ENCODE measurements at places on chromosomes 6 and 20.

GRCh38 chr6:110067837-110068591, 89.9 kb downstream of the GPR6 start:
- DNase-seq = no peak

DNA sequence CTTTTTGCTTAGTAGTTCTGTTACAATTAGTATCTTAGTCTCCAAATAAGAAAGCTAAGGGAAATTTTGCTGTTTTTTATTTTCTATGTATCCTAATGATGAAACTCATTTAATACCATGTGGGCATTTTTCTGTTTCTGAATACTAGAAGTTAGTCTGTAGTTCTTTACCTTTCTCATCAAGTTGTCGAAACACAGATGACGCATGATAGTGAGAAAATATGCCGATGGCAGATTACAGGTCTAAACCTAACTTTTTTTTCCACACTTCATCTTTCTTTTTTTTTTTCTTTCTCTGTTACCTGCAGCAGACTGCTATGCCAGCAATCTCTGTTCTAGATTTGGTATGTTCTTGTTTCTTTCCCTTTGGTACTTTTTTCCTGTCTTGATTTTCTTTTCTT, 43.3 kb upstream of the KIF25 start:
- no peak for DNase-seq

DNA sequence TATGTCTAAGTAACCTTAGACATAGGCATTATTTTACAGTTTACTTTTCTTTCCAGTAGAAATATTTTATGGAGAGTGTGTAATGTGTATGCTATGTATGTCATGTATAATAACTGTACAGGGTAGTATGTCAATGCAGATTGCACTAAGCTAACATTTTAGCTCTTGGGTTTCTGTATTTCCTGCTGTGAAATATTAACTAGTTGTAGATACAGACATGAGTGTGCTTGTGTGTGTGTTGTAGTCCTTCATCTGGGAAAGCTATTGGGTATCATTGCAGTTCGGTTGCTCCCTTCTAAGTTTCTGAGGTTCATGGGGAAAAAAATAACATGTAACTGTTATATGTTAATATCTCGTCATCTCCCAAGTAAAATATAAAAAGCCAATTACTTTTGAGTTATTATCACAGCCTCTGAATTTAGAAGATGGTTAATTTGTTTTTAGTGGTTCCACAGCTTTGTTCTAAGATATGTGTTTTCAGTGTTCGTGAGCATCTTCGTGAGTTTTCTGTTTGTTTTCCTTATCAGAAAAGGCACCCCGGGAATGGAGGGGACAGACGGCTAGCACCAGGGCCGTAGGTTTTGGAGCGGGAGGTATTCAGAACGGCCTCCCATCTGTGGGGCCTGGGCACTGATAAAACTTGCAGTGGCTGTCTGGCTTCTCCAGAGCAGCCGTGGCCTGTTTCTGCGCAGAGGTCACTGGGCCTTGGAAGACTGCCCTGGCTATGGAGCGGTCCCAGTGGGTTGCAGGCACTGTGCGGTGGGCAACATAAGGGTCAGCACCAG, 215.0 kb downstream of the ARID1B start:
- no peak for DNase-seq

GRCh38 chr6:117494283-117494682, 11.8 kb downstream of the DCBLD1 start:
- no peak for DNase-seq

- DNase-seq = peak; percentile 36
Measured at GRCh38 chr6:45710304-45710821, 305.3 kb downstream of the CLIC5 start.

DNA sequence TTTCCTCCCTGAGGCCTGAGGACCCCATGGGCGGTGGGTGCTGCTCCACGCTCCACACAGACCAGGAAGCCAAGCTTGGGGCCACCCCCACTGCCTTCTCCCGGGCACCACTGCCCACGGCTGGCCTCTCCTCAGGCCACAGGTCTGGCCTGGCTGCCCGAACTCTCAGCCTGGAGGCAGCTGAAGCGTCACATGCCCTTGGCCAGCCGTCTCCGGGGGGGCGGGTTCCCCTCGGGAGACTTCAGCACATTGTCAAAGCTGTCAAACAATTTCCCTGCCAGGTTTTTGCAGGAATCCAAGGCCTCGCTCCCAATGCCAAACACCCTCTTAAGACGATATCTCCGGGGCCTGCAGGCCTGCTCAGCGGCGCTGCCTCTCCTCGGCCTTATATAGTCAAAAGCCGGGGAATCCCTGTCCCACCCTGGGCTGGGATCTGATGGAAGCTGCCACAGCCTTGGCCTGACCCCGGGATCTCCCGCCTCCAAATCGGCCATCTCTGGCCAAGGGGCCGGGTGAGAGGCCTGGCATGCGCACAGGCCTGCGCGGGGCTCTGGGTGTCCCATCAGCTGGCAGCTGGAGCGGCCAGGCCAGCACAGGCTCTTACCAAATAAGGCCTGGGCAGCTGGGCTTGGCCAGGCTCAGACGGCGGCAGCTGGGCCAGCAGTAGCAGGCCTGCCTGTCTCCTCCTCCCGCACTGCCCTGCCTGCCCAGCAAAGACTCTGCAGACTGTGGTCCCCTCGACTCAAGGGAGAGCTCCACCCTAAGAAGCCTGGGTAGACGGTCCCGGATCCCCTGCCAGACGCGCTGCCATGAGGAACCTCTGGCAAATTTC, 49.7 kb downstream of the RBM38 start:
- no peak for DNase-seq

DNA sequence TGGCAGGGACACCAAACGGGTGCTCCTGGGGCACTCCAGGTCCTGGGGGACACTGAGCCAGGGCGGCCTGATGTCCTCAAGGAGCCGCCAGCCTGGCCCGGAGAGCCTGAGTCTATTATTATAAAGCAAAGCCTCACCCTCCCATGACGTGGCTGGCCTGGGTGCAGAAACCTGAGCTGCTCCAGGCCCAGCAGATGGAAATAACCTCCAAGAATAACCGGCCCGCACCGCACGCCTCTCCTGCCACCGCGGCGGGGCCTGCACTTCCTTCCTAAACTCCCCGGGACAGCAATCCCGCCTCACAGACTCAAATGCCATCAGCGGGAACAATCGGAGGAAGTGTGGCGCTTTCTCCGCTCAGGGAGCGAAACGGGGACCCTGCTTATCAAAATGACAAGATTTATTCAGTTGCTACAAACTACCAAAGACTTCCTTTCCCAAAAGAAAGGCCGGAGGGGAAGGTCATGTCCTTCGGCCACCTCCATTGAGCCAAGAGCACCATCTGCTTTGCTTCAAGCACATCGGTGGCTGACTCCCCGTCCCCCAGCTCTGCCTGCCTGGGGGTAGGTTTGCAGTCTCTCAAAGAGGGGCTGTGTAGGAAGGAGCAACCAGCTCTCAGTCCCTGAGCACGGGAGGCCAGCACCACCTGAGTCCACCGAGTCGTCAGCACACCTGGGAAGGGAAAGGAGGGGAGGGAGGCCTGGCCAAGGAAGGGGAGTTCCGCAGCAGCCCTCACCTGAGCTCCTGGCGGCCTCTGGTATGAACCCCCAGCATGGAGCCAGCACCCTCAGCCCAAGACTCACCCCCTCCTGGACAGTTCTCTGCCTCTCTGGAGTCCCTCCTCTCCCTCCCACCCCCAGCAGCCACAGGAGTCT, 78.6 kb upstream of the QKI start:
- DNase-seq = no peak

DNA sequence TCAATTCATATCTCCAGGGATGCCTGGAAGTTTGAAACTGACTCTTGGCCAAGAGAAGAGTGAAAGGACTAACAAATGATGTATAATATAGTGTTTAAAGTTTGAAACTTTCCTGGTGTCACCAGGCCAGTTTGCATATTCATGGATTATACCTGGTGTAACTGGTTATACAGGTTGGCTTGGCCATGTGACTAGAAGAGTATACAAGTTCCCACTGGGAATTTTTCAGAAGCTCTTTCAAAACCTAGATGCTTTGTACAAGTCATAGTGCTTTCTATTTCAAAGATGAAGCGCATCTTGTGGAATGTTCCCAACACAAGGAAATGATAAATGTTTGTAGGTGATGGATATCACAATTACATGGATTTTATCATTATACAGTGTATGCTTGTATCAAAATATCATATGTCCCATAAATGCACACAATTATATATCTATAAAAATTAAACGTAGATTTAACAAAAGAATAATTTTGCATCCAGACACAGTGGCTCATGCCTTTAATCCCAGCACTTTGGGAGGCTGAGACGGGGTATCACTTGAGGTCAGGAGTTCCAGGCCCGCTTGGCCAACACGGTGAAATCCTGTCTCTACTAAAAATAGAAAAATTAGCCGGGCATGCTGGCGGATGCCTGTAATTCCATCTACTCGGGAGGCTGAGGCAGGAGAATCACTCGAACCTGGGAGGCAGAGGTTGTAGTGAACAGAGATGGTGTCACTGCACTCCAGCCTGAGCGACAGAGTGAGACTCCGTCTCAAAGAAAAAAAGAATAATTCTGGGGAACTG, 1420.2 kb downstream of the GRIK2 start:
- DNase-seq = no peak

DNA sequence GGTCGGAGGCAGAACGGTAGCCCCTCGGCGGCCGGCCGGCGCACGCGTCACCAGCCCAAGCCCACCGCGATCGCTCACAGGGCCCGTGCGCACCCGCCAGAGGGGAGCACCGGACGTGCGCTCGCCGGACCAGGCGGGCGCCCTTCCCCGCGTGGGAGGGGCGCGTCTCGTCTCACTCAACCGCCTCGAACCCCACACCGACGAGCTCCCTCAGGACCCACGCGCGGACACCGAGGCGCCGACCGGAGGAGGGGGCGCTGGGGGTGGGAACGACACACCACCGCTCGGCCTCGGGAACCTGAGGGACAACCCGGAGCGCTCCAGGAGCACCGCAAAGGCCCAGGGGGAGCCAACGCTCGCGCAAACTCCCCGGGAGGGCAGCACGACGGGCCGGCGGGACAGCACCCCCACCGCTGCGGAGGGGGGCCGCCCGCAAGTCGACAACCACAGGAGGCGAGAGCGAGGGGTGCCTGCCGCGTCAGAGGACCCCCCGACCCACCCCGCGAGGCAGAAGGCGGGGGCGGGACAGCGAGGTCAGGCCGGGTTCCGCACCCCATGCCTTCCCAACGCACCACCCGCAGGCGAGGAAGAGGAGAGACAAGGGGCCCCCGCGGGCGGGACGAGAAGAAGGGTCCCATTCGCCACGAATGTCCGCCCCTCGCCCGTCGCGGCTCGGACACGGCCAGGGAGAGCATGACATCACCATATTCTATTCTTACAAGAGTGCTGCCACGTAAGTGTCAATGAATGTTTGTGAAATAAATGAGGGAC, 512.7 kb upstream of the ZNF337 start:
- DNase-seq = peak; percentile 22

GRCh38 chr6:38571721-38572120, 68.0 kb downstream of the BTBD9 start:
- no peak for DNase-seq

DNA sequence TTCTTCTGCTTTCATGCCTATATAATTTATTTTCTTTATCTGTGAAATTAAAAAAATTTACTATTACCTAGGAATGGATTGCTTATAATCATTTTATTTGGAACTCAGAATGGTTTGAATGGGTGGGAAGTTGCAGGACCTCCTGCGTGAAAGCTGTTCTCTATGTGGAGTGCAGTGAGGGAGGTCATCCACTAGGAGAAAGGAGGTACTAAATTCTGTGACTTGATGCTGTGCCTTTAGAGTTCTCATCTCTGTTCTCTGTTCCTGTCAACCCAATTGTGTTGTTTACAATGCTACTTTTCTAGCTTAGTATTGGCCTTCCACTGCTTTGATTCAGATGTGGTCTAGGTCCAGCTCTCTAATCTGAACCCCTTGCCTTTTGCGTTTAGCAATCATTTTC, 65.0 kb upstream of the HIVEP1 start:
- DNase-seq = peak; percentile 23

GRCh38 chr20:19973961-19974629, 43.1 kb upstream of the NAA20 start:
- no peak for DNase-seq

DNA sequence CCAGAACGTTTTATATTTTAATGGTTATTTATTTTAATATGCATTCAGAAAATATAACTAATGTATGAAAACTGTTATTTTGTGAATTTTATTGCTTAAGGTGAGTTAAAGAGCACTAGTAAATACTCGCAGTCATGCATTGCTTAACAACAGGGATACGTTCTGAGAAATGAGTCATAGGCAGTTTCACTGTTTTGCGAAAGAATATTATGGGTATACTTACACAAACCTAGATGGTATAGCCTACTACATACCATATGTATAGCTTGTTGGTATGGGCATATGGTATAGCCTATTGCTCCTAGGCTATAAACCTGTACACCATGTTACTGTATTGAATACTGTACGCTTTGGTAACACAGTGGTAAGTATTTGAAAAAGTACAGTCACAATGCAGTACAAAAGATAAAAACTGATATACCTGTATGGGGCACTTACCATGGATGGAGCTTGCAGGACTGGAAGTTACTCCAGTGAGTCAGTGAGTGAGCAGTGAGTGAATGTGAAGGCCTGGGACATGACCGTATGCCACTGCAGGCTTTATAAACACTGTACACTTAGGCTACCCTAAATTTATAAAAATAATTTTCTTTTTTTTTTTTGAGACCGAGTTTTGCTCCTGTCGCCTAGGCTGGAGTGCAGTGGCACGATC, 38.5 kb downstream of the ARFGEF2 start:
- no peak for DNase-seq

DNA sequence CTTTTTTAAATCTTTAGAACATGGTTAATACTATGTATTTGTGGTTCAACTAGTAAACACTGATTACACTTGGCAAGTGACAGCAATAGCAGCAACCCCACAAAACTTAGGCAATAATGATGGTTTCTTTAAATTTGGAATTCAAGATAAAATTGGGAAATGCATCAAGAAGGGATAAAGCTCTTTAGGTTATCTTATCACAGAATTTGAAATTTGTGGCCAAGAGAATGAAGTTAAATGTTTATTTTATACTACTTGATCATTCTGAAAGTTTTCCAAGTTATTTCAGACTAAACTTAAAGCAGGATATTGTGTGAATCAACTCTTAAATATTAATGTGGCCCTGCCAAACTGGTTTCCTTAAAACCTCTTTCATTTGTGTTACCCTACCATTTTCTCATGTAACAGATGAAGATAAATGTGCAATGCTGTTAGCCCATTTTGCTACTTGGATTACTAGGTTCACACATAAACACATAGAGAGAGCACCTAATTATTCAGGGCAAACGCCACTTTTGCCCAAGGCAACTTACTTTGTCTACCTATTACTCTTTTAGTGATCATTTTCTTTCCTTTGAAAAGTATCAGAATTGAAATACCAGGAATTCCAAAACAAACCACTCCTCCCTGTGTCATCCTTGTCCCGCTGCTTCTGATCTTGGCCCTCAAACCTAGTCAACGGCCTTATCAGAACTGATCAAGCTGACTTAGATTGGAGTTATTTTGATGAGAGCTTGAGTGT, 186.7 kb upstream of the TENT5A start:
- no peak for DNase-seq

GRCh38 chr6:29702519-29703103, 20.6 kb upstream of the HLA-F start:
- DNase-seq = peak; percentile 85

DNA sequence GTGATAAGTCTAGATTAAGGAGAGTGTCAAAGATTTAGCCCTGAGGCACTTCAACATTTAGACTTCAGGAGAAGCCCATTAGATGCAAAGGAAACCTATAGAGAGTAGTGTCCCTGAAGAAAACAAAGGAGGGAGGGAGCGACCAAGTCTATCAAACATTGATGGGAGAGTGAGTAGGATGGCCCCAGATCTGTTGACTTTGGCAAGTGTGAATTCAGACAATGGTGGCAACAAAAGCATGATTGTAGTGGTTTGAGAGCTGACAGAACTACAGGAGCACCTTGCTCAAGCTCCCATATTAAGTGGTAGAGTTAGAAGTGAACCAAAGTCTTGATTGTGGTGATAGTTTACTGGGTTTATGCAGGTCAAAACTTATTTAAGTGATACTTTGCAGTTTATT, 979 bp upstream of the ABCF1 start:
- no peak for DNase-seq
